ENCODE measurements at places on chromosomes 3 and 15.

GRCh38 chr3:136281966-136282520 is 31.9 kb downstream of the PCCB start:
- DNase-seq: no peak

DNA sequence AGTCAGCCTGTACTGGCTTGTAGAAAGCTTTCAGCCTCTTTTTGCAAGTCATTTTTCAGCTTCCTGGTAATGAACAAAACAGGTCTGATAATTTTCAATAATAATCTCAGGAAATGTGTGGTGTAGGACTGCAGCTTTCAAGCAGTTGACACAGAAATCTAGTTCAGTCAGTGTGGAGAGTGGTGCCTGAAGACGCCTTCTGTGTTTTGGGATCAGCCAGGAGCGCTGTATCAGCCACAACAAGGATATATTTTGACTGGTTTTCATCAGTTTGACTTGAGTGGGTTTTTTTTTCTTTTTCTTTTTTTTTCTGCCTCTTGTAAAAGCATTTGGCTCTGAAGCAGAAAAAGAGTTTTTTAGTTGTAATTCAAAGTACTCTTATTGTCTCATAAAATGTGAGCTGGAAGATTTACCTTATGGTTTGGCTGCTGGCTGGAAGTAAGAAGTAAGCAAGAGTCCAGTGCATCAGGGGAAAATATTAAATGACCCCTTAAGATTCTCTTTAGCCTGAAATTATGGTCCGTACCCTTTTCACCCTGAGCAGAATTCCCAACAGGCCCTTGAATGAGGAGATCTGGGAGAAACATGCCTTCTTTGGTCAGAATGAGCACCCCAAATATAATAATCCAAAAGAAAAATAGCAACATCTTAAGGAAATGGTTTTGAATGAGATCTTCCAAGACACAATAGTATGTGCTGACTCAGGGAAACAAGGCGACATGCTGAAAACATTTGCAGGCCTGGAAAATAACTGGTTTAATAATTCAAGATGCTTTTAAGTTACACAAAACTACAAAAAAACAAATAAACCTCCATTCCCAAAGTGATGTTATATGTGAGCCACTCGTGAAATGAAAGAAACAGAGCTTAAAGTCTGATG is 332.7 kb upstream of the ADAMTS9 start:
- no peak for DNase-seq

DNA sequence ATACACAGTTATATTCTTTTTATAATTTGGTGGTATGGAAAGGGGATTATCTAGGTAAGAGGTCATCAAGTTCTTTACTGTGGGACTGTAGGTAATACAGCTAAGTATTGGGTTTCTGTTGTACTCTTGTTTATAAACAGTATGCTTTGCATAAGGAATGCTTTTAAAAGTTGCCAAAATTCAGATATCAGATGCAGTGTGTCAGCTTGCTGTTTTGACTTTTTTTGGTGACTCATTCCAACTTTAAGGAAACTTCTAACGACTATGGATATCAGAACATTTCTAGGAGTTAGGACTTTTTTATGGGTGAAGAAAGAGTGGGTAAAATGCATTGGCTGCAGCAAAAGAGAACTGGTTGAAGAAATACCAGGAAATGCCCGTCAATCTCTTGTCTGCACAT is 2.8 kb downstream of the SCAANT1 start:
- no peak for DNase-seq

GRCh38 chr3:48305396-48305795 is 28.1 kb downstream of the SPINK8 start:
- no peak for DNase-seq

- no peak for DNase-seq
Measured at GRCh38 chr3:171802590-171802956, 7.7 kb downstream of the PLD1 start.

- no peak for DNase-seq
Measured at GRCh38 chr15:27127815-27128570, 157.0 kb downstream of the GABRG3 start.

DNA sequence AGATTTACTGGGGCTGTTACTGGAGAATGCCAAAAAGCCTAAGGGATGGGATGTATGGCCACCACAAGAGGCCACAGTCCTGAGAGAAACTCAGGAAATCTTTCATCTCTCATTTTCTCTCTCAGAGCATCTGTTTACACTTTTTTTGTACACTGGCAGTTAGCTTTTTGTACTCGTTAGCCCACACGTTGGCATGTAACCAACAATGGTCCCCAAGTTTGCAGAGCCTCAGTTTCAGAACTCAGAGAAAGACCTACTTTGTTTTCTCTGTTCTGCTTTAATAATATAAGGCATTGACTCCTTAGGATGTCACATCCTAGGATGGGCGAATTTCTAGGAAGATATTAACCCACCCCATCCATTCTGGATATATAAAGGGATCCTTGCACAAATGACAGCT is 183.5 kb downstream of the SUCNR1 start:
- no peak for DNase-seq

DNA sequence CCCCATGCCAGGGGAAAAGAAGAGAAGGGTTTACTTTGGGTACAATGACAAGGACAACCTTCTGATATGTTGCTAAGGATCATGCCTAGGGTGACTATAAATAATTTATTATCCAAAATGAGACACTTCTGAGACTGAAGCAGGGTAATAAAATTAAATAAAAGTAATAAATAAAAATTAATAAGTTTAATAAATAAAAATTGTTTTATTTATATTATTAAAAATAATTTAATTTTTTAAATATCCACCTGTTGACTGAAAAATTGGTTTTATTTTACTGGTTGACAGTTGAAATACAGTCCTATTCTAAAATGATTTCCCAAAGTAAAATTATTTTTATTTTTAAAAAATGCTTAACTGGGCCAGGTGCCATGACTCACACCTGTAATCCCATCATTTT is 102.0 kb downstream of the FHIT start:
- no peak for DNase-seq

GRCh38 chr3:13812034-13812471 is 67.8 kb downstream of the WNT7A start:
- DNase-seq: no peak

- no peak for DNase-seq
Measured at GRCh38 chr3:5462086-5462485, 274.6 kb downstream of the EDEM1 start.

- DNase-seq: no peak
Measured at GRCh38 chr15:95497634-95498033, 832.9 kb upstream of the NR2F2 start.

- no peak for DNase-seq
Measured at GRCh38 chr3:26683902-26684301, 61.3 kb downstream of the LRRC3B start.

DNA sequence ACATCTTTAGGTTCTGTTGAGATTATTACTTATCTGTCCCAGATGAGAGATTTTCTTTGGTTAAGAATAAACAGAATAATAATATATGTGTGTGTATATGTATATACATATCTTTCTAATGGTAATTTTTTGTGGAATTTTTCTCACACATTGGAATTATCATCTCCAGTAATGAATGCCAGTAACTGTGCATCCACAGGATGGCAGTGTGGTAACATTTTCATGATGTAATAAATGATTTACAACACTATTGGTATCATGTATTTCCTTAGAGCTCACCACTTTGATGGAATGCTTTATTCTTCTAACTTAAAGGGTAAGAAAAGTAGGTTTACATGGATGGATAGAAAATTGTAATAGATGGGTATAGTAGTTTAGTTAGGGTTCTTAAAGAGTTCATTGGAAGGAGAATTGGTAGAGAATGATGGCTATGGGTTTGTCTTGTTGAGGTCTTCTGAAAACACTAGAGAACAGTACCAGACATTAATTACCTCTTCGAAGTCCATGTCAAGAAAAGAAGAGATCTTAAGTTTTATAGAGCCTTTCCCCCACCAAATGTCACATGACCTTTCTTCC is 78.1 kb downstream of the STT3B start:
- no peak for DNase-seq

DNA sequence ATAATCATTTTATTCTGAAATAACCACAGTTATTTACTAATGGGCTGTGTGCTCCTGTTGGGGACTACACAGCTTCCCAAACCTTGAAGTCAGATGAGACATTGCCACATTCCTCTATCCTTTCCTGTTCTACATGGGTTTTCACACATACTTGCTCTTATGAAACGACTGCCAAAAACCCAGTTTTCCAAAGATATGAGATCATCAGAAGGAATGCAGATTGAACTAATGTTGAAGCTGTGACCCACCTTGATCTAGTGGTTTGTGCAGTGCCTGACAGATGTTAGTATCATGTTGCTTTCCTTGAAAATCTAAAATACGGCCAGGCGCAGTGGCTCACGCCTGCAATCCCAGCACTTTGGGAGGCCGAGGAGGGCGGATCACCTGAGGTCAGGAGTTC is 144.6 kb downstream of the VGLL4 start:
- no peak for DNase-seq

- DNase-seq: no peak
Measured at GRCh38 chr3:170323331-170323730, 34.2 kb upstream of the SKIL start.

DNA sequence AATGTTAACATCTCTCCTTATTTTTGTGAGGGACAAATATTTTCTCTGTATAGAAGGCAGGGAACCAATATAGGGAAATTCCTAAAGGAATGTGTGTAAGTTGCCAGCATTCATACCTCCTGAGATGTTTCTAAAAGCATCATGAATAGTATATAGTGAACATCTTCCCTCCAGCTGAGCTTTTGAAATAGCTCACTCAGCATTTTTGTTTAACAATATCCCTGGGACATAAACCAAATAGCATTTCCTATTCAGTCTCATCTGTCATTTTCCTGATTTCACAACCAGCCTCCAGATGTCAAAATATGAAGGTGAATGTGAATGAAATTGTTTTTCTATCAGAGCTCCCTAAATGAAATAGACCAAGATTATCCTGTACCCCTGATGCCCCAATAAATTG is 137.2 kb downstream of the PPM1L start:
- DNase-seq: no peak

DNA sequence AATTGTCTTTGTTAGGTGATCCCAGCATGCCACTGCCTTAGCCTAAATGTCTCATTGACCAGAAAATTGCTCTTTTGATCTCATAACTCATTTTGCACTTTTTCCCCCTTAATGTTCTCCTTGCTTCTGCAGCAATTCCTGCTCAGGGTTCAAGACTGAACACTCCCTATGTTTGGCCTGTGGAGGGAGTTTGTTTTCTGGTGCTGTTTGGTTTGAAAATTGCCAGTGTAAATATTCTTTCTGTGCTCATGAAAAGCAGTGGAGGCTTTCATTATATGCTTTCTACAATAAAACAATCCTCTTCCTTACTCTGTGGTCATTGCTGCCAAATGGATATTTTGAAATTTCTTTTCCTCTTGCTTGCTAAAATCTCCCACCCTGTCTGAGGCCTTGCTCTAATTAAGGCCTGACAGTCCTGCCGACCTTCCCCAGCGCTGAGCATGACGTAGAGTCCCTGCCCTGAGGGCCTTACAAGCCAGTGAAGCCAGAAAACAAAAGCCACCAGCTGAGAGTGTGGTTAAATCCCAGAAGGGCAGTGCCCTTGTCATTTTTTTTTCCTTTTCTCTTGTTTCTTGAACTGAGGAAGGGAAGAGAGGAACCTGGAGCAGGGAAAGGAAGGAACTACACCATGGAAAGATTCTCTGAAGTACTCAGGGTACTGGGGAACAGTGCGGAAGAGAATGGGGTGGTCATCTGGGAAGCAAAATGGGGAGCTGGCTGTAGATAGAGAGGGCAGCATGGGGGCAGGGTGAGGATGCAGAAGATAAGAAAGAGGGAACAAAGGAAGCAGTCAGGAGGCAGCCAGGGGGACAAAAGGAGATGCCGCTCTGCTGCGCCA is 24.8 kb downstream of the ZBTB38 start:
- no peak for DNase-seq

- no peak for DNase-seq
Measured at GRCh38 chr3:31035681-31036080, 141.2 kb upstream of the GADL1 start.

DNA sequence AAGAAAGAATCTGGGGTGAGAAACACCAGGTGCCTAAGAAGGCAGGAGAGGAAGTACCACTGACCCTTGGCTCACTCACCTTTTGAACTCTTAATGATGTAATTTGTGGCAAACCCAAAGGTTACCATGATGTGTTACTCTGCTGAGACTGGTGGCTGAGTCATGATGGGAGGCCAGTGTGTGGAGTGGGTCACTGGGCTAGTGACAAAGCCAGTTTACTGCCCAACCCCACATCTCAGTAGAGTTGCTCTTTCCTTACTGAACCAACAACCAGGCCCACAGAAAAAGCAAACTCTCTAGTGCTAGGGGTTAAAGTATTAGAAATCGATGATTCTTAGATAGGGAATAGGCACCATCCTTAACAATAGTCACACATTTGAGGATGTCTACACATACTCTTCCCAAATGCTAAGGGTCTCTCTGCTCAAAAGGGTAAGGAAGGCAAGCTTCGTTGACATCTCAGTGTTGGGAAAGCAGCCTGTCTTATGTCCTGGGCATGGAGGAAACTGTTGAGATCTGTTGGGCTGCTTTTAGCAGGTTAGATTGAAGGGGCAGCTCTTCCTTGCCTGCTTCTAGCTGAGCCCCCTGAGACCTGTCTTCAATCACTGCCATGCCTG is 3.1 kb downstream of the RBP2 start:
- no peak for DNase-seq

GRCh38 chr15:74319138-74319460 is 48.3 kb downstream of the CYP11A1 start:
- DNase-seq: no peak

DNA sequence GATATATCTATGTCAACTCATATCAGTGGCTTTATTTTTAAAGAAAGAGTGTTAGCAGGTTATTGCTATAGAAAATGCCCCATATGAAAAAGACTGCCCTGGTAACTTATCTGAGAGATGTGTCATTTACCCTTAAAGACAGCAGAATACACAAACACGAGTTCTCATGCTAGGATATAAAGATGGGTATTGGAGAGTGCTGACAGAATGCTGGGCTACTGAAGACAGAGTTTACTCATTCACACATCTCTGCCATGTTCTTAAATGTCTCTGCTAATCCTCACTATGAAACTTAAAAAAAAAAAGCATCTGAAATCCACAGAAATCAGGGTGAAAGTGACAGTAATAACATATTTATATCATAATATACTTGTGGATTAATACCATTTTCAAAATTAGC is 126.7 kb downstream of the FOXP1 start:
- DNase-seq: no peak

- no peak for DNase-seq
Measured at GRCh38 chr3:149010504-149010951, 19.2 kb downstream of the GYG1 start.

DNA sequence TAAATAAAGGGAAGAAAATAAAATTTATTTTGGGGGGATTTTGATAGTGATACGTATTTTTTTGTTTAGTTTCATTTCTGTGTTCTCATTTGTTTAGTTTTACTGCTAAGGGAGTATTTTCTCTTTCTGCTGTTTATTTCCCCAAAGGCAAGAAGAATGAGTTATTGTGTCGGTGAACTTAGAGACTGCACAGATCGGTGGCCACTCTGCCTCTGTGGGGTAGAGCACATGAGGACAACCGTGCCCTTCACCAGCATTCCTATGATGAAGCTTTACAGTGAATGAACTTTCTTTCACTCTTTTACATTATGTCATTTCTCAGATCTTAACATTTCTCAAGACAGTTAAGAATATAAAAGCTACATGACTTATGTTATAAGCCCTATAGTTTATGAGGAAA is 214.4 kb downstream of the OCA2 start:
- no peak for DNase-seq

GRCh38 chr15:74954515-74954914 is 2.1 kb downstream of the RPP25 start:
- DNase-seq: no peak
